ENCODE measurements at places on chromosomes 11 and 22.

GRCh38 chr11:8809241-8809938 lies 101.6 kb upstream of the AKIP1 start:
- no peak for DNase-seq

- DNase-seq, result no peak
Observed at GRCh38 chr11:126329644-126330211, 25.8 kb upstream of the ST3GAL4 start.

- no peak for DNase-seq
Observed at GRCh38 chr11:104570078-104570701, 328.1 kb downstream of the CASP12 start.

- DNase-seq, result no peak
Observed at GRCh38 chr11:72411623-72412419, 22.5 kb downstream of the CLPB start.

DNA sequence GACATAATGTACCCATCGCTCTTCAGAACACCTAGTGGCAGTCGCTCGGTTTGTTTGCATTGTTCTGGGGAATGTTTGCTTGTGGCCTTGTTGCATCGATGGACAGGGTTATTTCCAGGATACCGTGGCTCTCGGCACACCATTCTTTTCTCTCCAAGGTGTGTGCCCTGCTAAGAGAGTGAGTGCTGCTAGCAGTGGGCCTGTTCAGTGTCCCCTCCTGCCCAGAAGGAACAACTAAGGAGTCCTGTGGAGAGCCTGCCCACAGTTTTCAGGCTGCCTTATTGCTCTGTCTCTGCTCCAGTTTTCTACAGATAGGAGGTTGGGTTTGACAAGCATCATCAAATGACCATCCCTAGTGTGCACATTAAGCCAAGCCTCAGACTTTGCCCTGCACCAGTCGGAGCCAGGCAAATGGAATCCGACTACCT lies 1.4 kb downstream of the CRY2 start:
- DNase-seq, result no peak
